Upper lobe of left lung (tissue), 6 donors: ENCODE measurements at places on chromosomes 13 and 19. TPM values are rescaled to one million over a fixed set of nuclear protein-coding genes. Genes with fewer than 3 reads are reported as not detected.

KIR3DL2 gene
- 0.20 TPM for total RNA-seq

EBI3 gene
- 2.5 TPM for total RNA-seq

ACER1 gene
- not detected for total RNA-seq

SMAD9 gene
- total RNA-seq, result 12.6 TPM

LMO7 gene
- total RNA-seq, result 860 TPM

IZUMO2 gene
- total RNA-seq, result not detected

CYP2A6 gene
- total RNA-seq, result not detected

SMIM44 gene
- not detected for total RNA-seq

LILRB2 gene
- total RNA-seq, result 37.0 TPM

SIGLECL1 gene
- total RNA-seq, result not detected

ZNF230 gene
- 5.7 TPM for total RNA-seq

ACOD1 gene
- not detected for total RNA-seq

CNFN gene
- total RNA-seq, result not detected

ZNF701 gene
- total RNA-seq, result 6.8 TPM

SLC10A2 gene
- not detected for total RNA-seq

VAV1 gene
- total RNA-seq, result 13.9 TPM

KLF1 gene
- total RNA-seq, result not detected

B3GNT8 gene
- 27.0 TPM for total RNA-seq

ATXN8OS gene
- not detected for total RNA-seq

LGALS7 gene
- total RNA-seq, result not detected

DCLK1 gene
- 3.6 TPM for total RNA-seq

ONECUT3 gene
- not detected for total RNA-seq

BEST2 gene
- total RNA-seq, result 0.11 TPM

VSTM1 gene
- 1.2 TPM for total RNA-seq

CYSLTR2 gene
- 0.44 TPM for total RNA-seq

ARID3A gene
- 8.4 TPM for total RNA-seq

NLRP4 gene
- total RNA-seq, result not detected

HIPK4 gene
- total RNA-seq, result 0.46 TPM

WDR87 gene
- not detected for total RNA-seq

CCNE1 gene
- 0.46 TPM for total RNA-seq

KLF12 gene
- total RNA-seq, result 8.2 TPM

INAFM1 gene
- 23.8 TPM for total RNA-seq

LIG1 gene
- total RNA-seq, result 26.0 TPM

ZNF723 gene
- not detected for total RNA-seq

FCAR gene
- total RNA-seq, result 6.9 TPM

SHFL gene
- total RNA-seq, result 32.7 TPM

ZNF628 gene
- 11.3 TPM for total RNA-seq

SHANK1 gene
- 0.40 TPM for total RNA-seq

FLT3 gene
- total RNA-seq, result 1.8 TPM

ZSCAN4 gene
- total RNA-seq, result not detected

KLF5 gene
- 43.5 TPM for total RNA-seq

MISP gene
- 47.0 TPM for total RNA-seq

TPTE2 gene
- not detected for total RNA-seq

TUBA3C gene
- not detected for total RNA-seq

TMEM272 gene
- not detected for total RNA-seq
